ENCODE measurements at places on chromosomes 12 and 14.

DNA sequence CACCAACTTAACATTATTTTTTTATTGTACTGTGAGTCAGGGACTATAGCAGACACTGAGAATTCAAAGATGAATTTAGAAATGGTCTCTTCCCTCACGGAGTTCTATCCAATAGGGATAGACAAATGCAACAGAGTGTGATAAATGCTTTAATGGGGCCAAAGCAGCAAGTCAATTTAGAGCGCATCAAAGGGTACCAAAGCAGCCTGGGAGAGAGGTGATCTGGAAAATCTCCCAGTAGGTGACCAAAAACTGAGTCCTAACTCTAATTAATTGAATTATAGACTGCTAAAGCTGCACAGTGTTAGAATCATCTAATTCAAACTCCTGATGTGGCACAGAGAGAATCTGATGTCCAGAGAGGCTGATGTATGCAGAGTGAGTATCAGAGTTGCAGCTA, 2.6 kb downstream of the LIN7A start:
- DNase-seq, result no peak

GRCh38 chr14:23827100-23827892, 126.3 kb upstream of the DHRS4 start:
- DNase-seq, result no peak

- DNase-seq, result no peak
These were observed 103.6 kb downstream of the TMEM30B start for GRCh38 chr14:61177279-61178225.

GRCh38 chr12:131457331-131458047, 253.4 kb upstream of the SFSWAP start:
- no peak for DNase-seq

- DNase-seq, result no peak
These were observed 22.7 kb downstream of the CSRP2 start for GRCh38 chr12:76856018-76856644.

- no peak for DNase-seq
These were observed 213.1 kb downstream of the CHST11 start for GRCh38 chr12:104669851-104670337.

- DNase-seq, result no peak
These were observed 90.1 kb upstream of the FLRT2 start for GRCh38 chr14:85439696-85440328.

DNA sequence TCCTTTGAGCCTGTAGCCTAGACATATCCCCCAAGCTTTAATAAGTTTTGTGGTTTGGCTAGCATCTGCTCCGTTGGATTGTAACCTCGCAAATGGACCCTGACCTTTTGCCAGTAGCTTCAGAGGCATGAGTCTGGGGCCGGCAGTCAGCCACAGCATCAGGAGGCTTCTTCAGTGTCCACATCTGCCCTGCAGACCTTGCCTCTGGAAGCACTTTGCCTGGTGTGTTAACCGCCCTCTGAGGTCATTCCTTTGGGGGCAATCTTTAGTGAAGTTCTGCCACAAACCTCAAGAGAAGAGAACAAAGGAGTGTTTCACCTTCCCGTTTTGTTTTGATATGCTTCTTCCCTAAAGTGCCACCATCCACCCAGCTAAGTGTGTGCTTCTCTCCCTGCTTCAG, 71.4 kb downstream of the GNS start:
- no peak for DNase-seq

- no peak for DNase-seq
These were observed at the start of gene ANHX for GRCh38 chr12:133235401-133236112. ANHX (minus strand) TSS chr12:133235877; CDS start chr12:133234356, 1,521 bp downstream.

GRCh38 chr14:90656973-90657372, 159.3 kb downstream of the TTC7B start:
- DNase-seq, result no peak

DNA sequence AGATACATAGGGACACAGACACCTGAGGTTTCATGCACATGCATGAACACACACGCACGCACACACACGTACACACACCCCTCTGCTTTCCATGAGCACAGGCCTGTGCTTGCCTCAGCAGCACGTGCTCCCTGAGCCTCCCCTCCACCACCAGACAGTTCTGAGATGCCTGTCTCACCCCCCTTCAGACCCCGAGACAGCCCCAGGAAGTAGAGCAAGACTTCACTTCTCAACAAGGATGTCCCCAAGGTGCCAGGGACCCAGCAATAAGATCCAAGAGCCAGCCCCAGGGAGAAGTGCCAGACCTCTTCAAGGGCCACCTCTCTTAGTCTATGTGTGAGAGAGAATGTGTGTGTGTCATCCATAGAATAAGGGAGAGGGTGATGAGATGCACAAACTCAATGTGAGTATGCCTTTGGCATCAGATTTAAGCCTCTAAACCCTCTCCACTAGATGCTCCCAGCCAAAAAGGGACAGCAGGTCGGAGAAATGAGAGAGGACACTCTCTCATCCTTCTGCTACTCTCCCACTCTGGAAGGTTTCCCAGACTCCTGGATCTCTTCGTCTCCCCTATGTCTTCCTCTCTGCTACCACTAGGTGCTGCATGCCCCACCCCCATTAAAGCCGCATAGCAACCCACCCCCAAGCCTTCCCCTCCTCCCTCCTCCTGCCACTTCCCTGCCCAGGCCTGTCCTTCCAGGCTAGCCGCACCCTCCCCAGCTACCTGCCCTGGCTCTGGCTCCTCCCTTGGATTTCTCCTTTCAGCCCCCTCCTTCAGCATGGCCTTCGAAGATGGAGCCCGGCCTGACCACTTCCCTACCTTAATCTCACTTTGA, 7.7 kb downstream of the RARG start:
- no peak for DNase-seq

- DNase-seq, result no peak
These were observed 15.4 kb downstream of the HSP90AA1 start for GRCh38 chr14:102071283-102071998.

- no peak for DNase-seq
These were observed 19.4 kb downstream of the CAND1 start for GRCh38 chr12:67288561-67288960.

- no peak for DNase-seq
These were observed 223.3 kb upstream of the SFSWAP start for GRCh38 chr12:131487388-131488124.

DNA sequence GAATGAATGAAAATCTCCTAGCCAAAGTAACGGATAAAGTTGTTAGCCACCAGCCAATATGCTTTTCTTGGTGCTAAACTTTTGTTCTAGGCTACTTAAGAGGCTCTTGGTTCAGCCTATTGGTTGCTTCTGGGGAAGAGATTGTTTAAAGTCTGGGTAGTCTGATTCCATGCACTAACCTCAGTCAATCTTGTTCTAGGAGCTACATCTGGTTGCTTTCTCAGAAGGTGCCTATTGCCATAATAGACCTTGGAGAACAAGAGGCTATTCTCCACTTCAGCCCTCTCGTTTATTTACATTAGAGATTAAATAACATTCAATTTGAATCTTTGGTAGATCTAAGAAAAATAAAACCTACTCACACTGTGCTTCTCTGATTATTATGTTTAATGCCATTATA, 40.8 kb upstream of the OTOGL start:
- DNase-seq, result no peak

- no peak for DNase-seq
These were observed 8.0 kb downstream of the ANKS1B start for GRCh38 chr12:99976762-99977161.

Measured in cortex of kidney (tissue), 1 donor.